ENCODE measurements at places on chromosomes 6 and 20. TPM values are rescaled to one million over a fixed set of nuclear protein-coding genes. Genes with fewer than 3 reads are reported as not detected.

DNA sequence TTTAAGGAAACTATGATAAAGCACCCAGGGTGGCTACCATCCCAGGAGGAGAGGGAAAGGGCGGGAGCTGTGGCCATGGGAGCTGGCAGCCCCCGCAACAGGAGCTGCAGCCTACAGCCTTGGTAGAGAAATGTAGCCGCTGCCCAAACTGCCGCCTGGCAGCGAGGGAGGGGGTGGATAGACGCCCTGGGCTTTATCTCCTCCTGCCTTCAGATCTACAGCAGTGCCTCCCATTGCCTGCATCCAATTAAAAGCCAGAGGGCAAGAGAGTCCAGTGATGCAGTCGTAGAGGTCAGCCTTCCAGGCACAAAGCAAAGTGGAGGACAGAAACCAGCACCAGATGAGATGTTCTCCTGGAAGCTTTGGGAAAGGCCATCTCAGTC, 35.0 kb upstream of the ZFAND3 start:
- no peak for DNase-seq

- DNase-seq = no peak
Measured at GRCh38 chr6:69866351-69866769, at the start of gene COL19A1. COL19A1 (plus strand) TSS chr6:69866556; CDS start chr6:69879568, 13,012 bp downstream.

DNA sequence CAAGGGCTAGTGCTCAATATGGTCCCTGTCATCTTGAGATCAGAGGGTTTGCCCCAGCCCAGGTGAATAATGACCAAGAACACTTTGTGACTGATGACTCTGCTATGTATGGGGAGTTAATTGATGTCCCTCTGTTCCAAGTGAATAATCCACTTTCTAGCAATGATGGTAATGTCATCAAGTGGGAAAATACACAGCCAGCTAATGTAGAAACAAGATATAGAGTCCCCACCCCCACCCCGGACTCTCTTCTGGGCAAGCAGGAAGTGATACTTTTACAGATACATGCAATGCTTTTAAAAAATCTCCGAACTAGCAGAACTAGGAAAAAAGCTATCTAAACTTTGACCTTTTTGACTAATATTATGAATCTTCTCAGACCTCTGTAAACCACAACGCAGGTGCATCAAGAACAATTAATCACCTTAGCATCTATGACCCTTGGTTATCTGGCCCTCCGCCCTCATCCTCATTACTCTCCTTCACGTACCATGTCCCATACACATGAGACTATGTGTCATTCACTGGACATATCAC, 30.5 kb downstream of the CNR1 start:
- no peak for DNase-seq

GRCh38 chr20:49403012-49403411, 79.5 kb downstream of the KCNB1 start:
- DNase-seq = no peak

DNA sequence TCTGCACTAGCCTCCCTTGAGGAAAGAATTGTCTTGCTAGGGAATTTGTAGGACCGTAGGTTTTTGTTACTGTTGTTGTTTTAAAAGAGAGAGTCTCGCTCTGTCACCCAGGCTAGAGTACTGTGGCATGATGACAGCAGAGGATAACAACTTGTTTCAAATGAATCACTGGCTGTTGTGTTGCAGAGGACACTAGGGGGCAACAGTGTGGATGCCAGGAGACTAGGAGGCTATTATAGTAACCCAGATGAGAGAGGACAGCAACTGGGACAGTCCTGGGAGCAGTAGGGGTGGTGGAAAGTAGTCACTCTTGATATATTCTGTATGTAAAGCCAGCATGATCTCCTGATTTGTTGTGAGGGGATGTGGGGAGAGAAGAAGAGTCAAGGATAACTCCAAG, 41.8 kb upstream of the LAMA4 start:
- no peak for DNase-seq

GRCh38 chr6:109783250-109783986, 92.3 kb downstream of the FIG4 start:
- DNase-seq = no peak

GRCh38 chr6:147808640-147809039, 300.1 kb downstream of the SAMD5 start:
- DNase-seq = no peak

DNA sequence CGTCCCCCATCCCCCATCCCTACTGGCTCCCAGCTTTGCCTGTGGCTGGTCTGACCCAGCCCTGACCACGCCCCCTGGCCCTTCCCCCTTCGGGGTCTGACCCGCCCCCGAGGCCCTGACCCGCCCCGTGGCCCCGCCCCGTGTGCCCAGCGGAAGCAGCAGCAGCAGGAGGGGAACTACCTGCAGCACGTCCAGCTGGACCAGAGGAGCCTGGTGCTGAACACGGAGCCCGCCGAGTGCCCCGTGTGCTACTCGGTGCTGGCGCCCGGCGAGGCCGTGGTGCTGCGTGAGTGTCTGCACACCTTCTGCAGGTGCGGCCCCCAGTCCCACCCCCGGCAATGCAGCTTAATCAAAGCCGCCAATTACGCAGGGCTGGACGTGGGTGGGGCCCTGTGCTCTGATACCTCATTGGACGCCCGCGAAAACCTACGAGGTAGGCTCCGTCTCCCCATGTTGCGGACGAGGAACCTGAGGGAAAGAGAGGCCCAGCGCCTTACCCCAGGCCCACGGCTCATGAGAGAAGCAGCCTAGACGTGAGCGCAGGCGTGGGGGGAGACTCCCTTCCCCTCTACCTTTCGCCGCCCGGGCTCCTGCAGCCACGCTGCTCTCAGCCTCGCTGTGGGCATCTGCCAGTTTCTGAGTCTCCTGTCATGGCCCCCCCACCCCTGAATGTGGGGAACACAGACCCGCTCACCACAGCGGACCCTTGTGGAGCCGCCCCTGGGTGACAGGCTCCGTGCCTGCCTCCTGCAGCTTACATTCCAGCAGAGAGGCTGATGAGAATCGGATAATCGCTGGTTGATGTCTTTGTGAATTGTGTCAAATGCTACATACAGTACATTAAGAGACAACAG, 12.8 kb downstream of the RBCK1 start:
- no peak for DNase-seq

DNA sequence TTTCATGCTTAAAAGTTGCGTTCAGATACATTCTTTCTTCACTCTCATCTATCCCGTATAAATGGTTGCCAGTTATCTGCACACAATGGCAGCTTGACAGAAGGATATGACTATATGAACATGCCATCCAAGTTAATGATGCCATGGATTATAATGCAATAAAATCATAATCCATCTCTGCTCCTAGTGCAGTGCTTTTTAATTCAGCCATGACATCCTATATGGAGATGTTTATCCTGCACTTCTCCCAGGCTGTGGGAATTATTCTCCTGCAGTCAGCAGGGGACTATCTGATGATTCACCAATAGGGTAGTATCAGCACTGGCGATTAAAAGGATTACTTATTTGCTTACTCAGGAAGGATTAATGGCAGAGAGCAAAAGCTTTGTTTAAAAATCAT, 273.8 kb downstream of the SAMD5 start:
- DNase-seq = no peak

- DNase-seq = no peak
Measured at GRCh38 chr20:23232679-23233308, 117.8 kb upstream of the NXT1 start.

GRCh38 chr6:29490552-29490951, 2.8 kb upstream of the MAS1L start:
- DNase-seq = no peak

GLP1R gene
- 0.33 TPM for total RNA-seq

DSE gene
- total RNA-seq = 40.6 TPM

VSTM2L gene
- 0.44 TPM for total RNA-seq

Data from breast epithelium (tissue), 4 donors.